Keratinocyte (primary cell): ENCODE measurements at places on chromosomes 12 and 14.

DNA sequence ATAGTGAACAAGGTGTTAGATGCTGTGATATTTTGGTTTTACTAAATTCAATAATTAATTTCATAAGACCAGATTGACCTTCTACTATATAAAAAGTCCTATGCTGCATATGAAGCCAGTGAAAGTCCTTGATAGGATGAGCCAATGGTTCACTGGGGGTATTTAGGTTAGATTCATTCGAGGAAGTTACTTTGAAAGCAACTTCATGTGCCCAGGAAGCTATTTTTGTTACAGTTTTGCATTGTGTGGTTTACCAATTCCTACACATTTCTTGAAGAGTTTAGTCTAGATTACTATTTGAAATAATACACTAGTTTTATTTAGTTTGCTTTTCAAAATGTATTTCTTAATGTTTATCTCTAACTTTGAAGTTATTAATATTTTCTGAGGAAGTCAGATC is 58.5 kb upstream of the RMST start:
- no peak for DNase-seq

- no peak for DNase-seq
Observed at GRCh38 chr12:104990950-104991349, 4.8 kb downstream of the NOPCHAP1 start.

- DNase-seq = no peak
Observed at GRCh38 chr14:76126076-76126475, 25.6 kb upstream of the GPATCH2L start.

- no peak for DNase-seq
Observed at GRCh38 chr14:104558231-104559027, 21.1 kb upstream of the C14orf180 start.

DNA sequence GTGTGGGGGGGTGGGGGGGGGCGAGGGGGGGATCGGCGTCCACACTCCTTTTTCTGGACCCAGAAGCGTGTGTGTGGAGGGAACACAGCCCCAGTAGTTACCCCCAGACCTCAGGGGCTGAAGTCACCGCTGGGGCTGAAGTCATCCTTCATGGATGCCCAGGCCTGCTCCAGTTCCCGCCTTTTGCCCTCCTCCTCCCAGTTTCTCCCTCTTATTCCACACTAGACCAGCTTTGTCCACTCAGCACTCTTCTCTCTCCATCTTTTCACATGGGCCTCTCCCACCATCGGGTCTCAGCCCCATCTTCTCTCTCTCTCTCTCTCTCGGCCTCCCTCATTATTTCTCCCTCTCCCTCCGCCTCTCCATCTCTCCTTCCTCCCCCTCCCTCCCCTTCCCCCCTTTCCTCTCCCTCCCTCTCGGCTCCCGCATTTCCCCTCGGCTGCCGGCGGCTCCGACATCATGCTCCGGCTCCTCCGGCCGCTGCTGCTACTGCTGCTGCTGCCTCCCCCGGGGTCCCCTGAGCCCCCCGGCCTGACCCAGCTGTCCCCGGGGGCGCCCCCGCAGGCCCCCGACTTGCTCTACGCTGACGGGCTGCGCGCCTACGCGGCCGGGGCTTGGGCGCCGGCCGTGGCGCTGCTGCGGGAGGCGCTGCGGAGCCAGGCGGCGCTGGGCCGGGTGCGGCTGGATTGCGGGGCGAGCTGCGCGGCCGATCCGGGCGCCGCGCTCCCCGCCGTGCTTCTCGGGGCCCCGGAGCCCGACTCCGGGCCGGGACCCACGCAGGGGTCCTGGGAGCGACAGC is at the start of gene P3H3:
Gene P3H3 (plus strand): TSS at position 426 of the 799 bp plus-strand sequence. CDS start 34 bp downstream, at position 460.
- no peak for DNase-seq

GRCh38 chr12:46659032-46659650 is 166.7 kb downstream of the SLC38A4 start:
- DNase-seq = no peak

DNA sequence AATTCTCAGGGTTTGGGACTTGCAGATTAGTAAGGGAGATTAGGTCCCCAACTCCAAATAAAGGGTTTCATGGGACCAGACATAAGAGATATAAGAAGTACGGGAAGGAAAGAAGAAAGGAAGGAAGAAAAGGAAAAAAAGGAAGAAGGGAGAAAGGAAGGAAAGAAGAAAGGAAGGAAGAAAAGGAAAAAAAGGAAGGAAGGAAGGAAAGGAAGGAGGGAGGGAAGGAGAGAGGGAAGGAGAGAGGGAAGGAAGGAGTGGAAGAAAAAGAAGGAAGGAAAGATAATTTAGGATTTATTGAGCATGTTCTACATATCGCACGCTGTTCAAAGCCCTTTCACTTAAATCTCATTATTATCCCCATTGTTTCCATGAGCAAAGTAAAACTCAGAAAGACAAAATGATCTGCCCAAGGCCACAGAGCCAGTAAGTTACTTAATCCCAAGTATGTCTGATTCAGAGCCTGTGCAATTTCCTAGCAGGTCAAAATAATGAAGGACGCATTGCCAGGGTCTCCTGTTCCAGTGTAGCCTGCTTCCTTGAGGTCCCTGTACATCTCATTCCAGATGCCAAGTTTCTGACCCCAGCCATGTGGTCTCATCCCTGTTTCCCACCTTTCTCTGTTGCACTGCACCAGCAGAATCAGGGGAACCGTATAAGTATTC is 3.9 kb upstream of the HDAC7 start:
- no peak for DNase-seq

- DNase-seq = no peak
Observed at GRCh38 chr12:71536279-71536938, 96.8 kb downstream of the LGR5 start.

GRCh38 chr14:104547310-104547997 is 32.1 kb upstream of the C14orf180 start:
- DNase-seq = no peak

DNA sequence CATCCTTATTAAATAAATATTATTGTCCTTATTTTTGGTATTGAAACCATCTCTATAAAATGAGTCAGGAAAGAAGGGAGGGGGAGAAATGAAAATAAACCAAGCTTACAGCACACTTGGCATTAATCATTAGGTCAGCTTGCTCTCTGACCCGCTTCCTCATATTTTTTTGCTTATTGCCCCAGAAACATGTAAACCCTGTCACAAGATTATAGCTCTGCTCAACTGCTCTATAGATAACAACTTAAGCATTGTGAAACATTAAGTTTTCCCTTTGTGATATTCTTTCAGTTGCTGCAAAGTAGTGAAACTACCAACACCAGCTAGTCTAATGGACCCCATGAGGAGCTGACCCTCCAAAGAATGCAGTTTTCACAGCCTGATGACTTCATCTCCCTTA is 819.5 kb downstream of the SLC16A7 start:
- DNase-seq = no peak

GRCh38 chr12:130959632-130960031 is 5.9 kb downstream of the ADGRD1 start:
- no peak for DNase-seq

- no peak for DNase-seq
Observed at GRCh38 chr12:115511986-115512711, 765.3 kb downstream of the MED13L start.

DNA sequence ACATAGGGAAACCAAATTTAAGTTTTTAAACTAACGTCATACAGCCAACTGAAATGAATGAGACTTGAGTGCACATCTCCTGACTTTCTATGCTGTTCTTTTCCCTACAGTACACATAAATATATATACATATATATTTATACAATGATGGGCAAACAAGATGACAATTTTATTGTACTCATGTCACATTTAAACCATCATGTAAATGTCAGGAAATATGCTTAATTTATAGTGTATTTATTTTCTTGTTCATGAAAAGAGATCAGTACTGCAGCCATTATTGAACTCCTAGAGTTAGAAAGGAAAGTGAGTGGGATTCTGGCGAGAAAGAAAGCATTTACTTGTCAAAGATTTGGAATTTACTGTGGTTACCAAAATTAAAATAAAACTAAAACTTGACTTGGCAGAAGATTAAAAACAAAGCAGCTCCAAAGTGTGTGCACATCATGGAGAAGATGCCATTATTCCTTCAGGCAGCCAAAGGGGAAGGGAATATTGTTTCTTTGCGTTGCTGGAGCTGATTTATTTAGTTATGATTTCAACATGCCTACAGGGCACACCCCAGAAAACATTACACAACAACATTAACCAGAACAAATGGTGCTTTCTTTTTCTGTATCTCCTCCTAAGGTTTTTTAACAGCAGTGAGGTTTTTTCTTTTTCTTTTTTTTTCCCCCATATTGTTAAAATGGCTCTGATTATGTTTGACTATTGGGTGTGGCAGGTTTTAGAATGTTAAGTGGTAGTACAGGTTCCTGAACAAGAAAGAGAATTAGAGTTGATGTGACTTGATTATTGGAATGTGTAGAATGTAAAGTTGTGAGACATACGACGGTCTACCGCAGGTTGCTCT is 144.6 kb downstream of the RAD51B start:
- peak; percentile 44 for DNase-seq

DNA sequence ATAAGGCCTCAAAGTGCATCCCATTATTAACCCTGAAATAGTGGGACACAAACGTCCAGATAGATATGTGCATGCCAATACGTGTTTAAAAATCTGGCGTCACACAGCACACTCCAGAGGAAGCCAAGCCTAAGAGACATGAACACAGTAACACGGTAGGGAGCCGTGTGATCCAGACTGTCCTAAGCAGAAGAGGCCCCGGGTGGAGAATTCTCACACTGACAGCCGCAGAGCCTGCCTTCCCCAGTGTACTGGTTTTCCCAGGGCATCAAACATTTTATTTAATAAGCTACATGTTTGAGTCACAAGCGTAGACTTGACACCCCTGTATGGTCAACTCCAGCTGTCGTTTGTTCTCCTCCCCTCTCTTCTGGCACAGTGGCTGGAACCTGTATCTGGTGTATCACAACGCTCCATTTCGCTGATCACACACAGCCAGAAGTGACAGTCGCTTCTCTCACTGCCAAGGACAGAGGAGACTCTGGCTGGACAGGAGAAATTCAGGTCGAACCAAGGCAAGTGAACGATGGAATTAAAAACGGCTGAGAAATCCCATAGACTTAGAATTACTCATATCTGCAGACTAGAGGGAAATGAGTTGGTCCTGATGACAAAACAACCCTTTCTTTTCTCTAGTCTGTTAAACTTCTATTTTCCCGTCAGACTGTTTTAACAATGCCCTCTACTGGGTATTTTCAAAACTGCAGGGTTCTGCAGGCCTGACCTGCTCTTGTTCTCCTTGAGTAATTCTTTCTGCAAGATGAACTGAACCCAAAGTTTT is 359.9 kb downstream of the RGS6 start:
- no peak for DNase-seq

DNA sequence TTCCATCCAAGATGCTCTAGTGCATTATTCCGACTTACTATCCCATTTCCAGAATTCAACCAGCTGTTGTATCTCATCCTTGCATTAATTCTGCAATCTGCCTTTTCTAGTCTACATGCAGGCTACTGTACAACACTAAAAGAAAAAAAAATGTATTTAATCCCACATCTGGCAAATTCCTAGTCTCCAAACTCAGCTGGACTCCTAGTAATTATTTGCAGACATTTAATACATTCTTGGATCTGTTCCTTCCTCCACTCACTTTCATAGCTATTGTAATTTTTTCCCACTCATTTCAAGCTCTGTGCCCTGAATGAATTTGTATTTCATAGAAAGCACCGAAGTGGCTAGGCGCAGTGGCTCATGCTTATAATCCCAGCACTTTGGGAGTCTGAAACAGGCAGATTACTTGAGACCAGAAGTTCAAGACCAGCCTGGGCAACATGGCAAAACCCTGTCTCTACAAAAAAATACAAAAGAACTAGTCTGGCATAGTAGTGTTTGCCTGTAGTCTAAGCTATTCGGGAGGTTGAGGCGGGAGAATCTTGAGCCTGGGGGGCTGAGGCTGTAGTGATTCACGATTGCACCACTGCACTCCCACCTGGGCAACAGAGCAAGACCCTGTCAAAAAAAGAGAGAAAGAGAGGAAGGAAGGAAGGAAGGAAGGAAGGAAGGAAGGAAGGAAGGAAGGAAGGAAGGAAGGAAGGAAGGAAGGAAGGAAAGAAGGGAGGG is 39.5 kb upstream of the YAF2 start:
- no peak for DNase-seq
